ENCODE measurements at places on chromosomes 4 and X.
A peak's percentile ranks its signal among the peaks of the same experiment; 100 is the strongest.

GRCh38 chrX:44189116-44189515 is 154.4 kb downstream of the EFHC2 start:
- no peak for DNase-seq

GRCh38 chrX:95058815-95059214 is 1384.8 kb downstream of the FAM133A start:
- DNase-seq: no peak

DNA sequence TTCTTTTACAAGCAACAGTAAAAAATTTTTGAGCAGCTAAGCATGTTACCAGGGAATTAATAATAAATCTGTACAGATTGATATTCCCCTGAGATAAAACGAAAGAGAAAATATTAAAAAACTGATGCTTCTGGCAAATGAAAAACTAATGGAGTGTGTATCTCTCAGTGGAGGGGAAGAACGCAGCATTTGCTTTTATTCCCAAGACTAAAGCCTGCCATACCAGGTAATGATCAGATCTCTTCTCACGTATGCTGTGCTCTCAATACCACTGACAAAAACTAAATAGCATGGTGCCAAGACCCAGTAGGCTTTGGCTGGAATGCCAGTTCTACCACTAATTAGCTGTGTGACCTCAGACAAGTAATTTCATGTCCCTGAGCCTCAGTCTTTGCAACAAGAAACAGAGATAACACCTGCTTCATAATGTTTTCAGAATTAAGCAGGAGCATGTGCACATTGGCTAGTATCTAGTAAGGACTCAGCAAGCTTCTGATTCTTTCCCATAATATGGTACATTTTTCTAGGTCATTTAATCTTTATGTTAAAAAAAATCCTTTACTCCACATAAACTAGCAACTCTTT is 179.6 kb downstream of the CENPC start:
- no peak for DNase-seq

DNA sequence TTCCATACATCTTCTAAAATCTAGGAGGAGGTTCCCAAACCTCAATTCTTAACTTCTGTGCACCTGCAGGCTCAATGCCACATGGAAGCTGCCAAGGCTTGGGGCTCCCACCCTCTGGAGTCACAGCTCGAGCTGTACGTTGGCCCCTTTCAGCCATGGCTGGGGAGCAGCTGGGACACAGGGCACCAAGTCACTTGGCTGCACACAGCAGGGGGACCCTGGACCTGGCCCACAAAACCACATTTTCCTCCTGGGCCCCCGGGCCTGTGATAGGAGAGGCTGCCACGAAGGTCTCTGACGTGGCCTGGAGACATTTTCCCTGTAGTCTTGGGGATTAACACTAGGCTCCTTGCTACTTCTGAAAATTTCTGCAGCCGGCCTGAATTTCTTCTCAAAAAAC is 8.2 kb upstream of the TENT5D start:
- no peak for DNase-seq

DNA sequence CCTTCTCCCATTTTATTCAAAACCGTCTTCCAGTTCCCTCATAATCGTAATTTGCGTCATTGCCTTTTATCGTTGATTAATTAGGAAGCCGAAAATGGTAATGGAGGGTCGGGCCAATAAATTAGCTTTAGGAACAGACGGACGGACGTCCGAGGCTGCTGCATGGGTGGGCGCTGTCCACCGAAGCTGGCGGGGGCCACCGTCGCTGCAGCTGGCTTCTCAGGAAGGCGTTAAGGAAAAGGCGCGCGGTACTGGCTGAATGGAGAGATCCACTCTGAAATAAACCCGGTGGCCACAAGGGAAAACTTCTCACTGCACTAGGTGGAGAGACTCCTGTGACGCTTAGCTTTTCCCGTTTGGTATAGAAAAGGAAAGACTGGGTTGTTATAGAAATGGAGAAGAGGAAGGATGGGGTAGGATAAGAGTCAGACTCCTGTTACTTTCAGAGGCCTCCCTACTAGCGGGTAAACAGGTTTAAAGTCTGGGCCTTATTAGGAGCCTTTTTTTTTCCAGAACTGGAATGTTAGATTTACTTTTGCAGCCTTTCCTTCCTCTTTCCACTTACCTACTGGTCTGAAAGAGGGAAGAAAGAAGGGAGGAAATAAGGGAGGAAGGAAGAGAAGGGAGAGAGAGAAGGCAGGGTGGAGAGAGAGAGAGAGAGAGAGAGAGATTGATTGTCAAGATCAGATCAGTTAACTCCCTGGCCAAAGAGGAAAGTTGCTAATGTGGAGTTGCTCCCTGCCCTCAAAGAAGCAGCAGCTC is 11.3 kb upstream of the PRDM8 start:
- no peak for DNase-seq

GRCh38 chrX:9867226-9867625 is 81.0 kb downstream of the SHROOM2 start:
- no peak for DNase-seq

GRCh38 chr4:174813292-174813691 is 15.8 kb downstream of the GLRA3 start:
- no peak for DNase-seq

DNA sequence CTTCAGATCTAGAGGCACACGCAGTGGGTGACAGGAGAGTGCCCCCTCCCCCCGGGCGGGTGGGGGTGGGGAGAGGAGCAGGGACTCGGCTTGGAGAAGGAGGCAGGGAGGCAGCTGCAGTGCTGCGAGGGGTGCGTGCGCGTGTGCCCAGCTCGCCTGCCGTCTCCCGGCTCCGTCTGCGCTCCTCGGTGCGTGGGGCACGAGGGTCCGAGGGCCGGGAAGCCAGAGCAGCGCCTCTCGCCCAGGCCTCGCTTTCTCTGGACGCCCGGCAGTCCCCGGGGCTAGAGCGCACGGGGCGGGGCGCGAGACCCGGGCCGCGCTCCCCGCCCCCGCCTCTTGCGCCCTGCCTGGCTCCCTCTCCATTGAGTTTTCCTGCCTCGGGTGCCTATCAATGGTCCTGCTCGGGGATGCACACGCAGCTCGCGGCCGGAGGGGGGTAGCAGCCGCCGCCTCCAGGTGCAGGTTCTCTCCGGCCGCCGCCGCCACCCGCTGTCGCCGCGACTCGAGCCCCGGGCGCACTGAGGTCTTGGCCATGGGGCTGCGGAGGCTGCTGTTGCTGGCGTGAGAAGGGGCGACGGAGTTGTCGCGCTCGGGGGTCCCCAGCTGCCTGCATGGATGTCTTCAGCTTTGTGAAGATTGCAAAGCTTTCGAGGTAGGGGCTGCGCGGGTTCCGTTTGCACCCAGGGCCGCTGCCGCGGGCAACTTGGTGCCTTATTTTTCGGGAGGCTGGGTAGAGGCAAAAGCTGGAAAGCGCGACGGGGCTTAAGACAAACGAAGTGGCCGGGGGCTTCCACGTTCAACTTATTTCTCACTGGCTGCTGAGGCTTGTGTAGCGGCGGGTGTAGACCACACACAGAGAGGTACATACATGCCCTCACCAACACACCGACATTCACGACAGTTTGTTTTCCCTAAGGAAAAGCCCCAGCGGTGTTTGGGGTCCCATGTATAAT is at the start of gene FRMPD4:
Gene FRMPD4, plus strand, starts transcription at position 113 of the 953 bp plus-strand sequence. Its CDS starts 499 bp downstream, at position 612.
- DNase-seq: no peak

GRCh38 chrX:14504960-14505538 is 24.3 kb upstream of the GLRA2 start:
- DNase-seq: no peak

DNA sequence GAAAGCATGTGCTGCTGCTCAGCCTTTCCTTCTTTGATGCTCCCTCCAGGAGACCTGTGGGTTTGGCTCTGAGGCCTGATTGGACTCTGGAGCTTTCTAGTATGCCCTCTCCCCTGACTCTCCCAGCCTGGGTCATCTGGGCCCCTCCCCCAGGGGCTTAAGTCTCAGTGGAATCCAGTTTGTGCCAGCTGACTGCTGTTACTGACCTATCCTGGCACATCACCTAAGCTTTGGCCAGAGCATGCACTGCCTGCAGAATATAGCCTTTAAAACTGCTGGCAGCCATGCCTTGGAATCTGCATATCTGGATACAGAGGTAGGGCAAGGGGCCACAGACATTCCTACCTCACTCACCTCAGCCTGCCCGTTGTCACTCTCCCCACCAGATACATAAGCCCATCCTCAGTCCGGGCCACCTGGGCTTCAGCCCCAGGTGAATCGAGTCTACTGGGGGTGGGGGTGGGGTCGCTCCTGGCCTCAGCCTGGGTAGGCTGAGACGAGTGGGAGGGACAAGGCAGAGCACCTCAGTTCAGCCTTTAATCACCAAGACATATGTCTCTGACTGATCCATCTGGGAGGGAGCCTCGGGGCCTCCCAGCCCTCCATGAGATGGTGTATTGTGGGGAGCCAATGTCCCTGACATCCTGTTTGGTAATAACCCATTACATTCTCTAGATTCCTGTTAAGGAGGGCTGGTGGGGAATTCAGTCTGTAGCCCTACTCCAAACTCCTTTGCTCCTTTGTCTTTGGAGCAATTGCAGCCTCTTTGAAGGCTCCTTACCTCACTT is 61.2 kb downstream of the STARD8 start:
- DNase-seq: no peak

DNA sequence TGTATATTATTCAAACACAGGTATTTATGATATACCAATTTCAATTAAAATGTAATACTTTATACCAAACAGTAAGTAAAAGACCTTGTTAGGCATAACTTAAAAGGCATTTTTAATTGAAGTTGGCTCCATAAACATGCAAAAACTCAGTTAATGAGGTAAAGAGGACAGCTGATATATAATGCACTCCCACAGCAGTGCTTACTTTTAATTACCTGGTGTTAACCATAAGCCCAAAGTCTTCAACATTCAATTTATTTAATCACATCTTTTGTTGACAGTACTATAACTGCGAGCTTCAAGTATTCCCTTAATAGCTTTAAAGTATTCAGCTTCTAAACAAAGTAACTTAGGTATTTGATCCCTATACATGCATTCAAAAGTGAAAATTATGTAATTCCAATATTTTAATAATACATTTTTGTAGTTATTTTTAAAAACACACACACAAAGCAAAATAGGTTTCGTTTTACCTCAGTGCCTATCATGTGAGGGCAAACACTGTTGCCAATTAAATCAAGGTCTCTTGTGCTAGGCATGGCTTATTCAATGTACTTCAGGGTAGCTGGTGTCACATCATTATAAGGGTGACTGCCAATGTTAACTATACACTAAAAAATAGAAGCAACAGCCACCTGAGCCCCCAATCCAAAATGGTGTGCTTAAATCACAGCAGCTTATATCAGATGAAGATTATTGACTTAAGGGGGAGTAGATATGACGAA is 197.1 kb downstream of the LRBA start:
- DNase-seq: no peak

- no peak for DNase-seq
Observed at GRCh38 chrX:83535417-83536196, 27.5 kb downstream of the POU3F4 start.

GRCh38 chr4:143307531-143307930 is 29.1 kb upstream of the GAB1 start:
- DNase-seq: no peak

- peak; percentile 19 for DNase-seq
Observed at GRCh38 chrX:140057001-140057411, 91.7 kb upstream of the CXorf66 start.

DNA sequence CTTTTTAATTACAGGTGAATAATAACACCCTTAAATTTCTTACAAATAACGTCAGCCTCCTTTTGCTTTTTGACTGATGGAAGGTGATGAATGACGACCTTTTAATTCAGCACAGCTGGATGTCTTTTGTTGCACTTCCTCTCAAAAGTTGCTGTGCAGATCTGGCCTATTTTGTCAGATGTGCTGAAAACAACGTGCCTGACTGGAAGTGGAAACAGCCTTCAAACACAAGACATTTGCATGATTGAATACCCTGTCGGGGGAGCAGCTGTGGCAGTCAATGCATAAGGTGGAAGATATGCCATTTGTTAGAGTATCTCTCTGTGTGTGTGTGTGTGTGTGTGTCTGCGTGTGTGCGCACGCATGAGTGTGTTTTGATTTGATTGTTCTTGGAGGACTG is 579.7 kb downstream of the SPRY1 start:
- DNase-seq: no peak

- no peak for DNase-seq
Observed at GRCh38 chrX:9495496-9495895, 30.6 kb downstream of the TBL1X start.

GRCh38 chr4:147173797-147174432 is 228.3 kb upstream of the TTC29 start:
- no peak for DNase-seq

GRCh38 chrX:114152130-114152529 is 431.8 kb upstream of the HTR2C start:
- peak; percentile 50 for DNase-seq

DNA sequence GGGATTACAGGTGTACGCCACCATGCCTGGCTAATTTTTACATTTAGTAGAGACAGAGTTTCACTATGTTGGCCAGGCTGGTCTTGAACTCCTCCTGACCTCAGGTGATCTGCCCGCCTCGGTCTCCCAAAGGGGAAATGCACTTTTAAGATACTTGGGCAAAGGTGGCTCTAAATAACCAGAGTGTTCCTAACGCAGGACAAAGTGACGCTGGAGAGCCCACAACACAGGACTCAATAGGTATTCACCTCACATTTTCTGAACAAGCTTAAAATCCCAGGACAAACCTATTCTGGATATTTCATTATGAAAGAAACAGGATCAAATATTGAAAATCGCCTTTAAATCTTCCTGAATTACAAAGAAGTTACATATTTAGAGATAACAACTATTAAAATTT is 69.0 kb downstream of the WDFY3 start:
- DNase-seq: no peak

GRCh38 chr4:25174674-25175073 is 14.4 kb upstream of the SEPSECS start:
- no peak for DNase-seq

DNA sequence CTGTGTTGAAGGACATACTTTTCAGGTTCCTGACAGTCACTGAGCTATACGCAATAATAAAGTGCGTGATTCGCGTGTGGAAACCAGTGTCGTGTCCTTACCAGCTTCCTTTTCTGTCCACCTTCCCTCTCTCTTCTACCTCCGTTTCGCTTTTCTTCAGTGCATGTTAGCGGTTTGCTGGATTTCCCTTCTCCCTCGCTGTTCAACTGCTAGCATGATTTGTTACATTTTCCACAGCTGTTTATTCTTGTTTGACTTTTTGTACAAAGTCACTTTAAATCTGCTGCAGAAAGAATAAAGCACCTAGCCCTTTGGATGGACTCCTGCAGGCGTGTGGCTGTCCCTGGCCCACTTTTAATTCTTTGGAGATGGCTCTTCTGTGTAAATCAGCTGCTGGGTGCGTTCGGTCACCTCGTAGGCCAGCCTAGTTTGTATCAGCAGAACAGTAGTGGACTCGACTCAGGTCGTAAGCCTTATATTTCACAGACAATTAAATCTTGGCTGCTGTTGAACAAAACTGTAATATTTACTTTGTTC is 8.9 kb upstream of the HAND2 start:
- no peak for DNase-seq

GRCh38 chrX:78199851-78200250 is 60.4 kb upstream of the TAF9B start:
- DNase-seq: no peak

Measured in non-pigmented ciliary epithelial cell (primary cell).